T47D (cell line): ENCODE measurements at places on chromosomes 3 and 15.

GRCh38 chr3:43217633-43218032 lies 68.7 kb upstream of the SNRK start:
- DNase-seq = no peak

- no peak for DNase-seq
These were observed 12.9 kb downstream of the ISL2 start for GRCh38 chr15:76349301-76350070.

- no peak for DNase-seq
These were observed 8.9 kb downstream of the PRKCD start for GRCh38 chr3:53169832-53170324.

- no peak for DNase-seq
These were observed 78.8 kb upstream of the PCSK6 start for GRCh38 chr15:101568309-101568708.

DNA sequence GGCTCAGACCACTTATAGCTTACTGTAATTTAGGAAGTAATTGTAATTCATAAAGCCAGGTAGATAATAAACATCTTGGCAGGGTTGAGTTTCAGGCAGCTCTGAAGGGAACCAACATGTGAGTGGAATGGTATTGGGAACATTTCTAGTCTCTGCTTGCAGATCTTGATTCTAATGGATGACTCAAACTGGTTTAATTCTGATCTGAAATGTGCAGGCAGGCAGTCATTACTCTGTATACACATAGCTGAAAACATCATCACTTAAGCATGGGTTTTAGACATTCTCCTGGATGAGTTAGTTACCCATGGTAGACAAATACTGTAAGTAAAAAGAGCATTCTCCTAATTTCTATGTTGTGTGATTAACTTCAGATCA lies 317.0 kb upstream of the TPRG1 start:
- no peak for DNase-seq

DNA sequence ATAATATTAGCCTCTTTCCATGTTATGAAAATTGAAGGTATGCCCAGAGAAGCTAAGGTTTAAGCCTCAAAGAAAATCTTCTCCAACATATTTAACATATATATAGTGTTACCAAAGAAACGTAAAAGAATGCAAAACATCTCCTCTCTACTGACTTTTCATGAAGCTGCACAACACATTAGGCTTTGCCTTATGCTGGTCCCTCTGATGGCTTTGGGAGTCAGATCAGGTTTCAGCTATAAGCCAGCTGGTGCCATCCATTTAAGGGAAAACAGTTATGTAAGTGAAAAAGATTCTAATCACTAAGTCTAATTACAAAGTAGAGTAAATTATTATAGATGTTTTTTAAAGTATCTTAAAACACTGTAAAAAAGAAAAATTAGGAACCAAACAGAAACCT lies 410.5 kb downstream of the LSAMP start:
- DNase-seq = no peak

DNA sequence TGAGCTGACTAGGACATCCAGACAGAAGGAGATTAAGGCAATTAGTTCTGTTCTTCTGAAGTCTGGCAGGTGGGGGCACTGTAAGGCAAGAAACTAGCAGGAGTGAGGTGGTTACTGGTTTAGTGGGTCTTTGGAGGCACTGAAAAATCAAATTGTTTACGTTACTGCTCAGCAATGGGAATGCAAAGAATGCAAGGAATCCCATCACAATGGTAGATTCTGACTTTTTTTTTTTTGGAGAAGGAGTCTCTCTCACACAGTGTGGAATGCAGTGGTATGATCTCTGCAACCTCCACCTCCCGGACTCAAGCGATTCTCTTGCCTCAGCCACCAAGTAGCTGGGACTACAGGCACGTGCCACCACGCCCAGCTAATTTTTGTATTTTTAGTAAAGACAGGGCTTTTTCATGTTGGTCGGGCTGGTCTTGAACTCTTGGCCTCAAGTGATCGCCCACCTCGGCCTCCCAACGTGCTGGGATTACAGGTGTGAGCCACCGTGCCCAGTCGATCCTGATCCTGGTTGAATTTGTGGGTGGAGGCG lies 16.4 kb downstream of the FAM107A start:
- DNase-seq = peak; percentile 32

DNA sequence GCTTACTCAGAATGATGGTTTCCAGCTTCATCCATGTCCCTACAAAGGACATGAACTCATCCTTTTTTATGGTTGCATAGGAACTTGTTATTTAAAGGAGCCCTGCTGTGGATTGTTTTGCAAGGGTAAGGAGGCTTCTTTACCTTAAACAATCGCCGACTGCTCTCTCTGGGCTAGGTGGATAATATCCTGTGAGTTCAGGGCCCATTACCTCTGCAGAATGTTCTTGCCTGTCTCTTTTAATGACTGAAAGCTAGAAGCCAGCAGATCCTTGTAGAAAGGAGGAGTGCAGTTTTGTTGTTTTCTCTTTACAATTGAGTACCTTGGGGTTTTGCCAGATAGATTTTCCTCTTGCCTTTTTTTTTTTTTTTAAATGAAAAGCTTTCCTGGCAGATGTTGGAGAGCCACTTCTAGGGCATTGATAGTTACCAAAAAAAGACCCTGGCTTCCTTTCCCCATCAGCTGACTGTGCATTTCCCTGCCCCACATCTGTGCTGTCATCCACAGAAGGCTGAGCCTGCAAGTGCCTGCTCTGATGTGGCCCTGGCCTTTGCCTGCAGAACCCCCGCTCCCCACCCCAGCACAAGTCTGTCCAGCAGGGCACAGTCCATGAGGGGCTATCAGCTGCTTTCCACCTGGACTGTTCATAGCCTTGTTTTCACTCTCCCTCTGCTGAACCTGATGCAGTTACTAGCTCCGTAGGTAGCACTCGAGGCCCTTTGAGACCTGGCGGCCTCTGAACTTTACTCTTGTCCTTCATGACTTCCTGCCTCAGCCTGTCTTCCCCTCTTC lies 113.1 kb downstream of the CHCHD6 start:
- no peak for DNase-seq

DNA sequence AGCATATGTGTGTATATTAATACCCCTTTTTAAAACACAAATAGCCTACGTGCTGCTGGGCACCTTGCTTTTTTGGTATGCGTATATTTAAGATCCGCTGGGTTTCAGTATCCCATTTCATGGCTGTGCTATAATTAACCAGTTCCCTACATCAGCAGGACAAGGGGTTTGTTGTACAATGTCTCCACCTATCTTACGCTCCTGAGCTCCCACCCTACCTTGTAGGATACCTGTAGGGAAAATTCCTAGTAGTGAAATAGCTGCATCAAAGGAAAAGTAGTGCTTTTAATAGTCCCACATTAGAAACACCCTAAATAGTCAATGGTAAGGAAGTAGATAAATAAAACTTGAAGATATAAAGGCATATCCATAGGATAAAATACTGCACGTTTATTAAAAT lies 1.4 kb downstream of the MAP6D1 start:
- DNase-seq = peak; percentile 70

GRCh38 chr3:72738752-72739530 lies 109.3 kb downstream of the SHQ1 start:
- peak; percentile 81 for DNase-seq

DNA sequence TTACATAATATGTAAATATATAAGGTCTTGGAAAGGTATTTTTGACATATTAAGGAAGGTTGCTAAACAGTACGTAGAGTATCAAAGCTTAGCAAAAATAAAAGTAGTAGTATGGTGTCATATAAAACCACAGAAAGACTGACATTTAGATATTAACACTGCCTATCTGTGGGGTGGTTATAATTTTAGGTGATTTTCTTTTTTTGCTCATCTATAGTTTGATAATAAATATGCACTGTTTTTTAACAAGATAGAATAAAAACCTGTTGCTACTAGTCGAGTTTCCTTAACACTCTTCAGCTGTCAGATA lies 40.7 kb downstream of the ETV5 start:
- no peak for DNase-seq

DNA sequence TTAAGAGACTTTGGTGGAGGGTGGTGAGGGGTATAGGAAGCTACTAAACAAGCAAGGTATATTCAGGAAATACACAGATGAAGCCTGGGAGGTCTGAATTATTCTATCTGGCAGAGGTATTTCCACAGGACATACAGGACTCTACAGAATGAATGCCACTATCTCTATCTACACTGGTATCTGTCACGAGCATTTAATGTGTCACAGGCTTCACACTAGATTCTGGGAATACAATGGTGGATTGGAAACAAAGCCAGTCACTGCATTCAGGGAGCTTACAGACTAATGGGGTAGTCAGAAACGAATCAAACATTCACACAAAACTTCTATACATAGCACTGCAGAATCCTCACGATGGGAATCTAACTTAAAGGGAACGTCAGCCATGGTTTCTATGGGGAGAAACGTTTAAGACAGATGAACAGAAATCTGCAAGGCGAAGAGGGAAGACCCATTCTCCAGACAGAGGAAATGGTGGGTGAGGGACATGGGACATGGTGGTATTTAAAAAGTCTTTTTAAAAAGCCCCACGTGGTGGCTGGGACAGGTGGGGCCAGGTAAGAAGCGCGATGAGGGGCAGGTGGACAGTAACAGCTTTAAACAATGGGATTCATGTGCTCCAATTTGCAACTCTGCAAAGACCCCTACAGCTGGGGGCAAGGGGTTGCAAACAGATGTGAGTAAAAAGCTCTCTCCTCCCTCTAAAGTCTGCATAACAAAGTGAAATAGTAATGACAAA lies 16.5 kb downstream of the LRIG1 start:
- no peak for DNase-seq

- DNase-seq = no peak
These were observed 624.6 kb downstream of the ZPLD1 start for GRCh38 chr3:103059432-103059831.

DNA sequence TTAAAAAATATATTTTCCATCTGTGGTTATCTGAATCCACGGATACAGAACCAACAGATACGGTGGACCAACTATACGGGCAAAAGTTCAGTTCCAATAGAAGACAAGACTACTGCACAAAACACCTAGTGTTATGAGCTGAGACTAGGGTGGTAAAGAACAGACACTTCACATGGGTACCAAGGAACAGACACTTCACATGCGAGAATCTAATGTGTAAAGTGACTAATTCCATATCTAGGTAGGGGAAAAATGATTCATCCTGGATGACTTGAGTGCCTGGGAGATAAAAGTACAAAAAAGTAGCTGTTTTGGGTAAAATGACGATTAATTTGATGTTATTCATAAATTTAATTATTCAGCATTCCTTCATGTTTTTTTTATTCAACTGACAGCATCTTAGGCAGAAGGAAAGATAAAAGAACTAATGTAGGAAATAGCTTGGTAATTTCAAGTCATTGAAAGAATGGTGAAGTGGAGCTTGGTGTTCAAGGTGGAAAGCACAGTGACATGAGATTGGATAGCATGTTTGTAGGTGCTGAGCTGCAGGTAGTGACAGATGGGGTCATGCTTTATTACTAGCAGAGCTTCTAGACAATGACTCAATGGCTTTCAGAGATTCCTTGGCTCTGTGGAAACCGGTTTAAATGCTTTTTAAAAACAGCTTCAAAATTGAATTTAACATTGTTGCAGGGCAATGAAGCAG lies 5.2 kb downstream of the CD200 start:
- DNase-seq = no peak

- no peak for DNase-seq
These were observed 19.5 kb downstream of the RCCD1 start for GRCh38 chr15:90974216-90974615.

GRCh38 chr15:80887148-80887547 lies 102.5 kb downstream of the MESD start:
- no peak for DNase-seq

DNA sequence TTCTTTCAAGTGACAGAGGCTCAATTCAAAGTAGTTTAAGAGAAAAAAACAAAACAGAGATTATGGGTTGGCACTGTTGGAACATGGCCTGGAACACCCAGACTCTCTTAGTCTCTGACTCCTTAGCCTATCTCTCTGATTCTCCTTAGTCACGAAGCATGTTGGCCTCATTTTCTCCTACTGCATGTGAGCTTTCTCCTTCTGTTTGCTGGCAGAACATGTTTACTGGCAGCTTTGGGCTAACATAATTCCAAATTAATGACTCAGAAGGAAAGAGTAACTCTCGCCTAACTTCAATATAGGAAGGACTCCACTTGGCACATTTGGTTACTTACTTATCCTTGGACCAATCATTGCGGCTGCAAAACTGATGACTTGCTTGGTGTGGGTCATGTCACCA lies 21.7 kb upstream of the CCDC39 start:
- DNase-seq = no peak

GRCh38 chr3:70064194-70064779 lies 64.8 kb downstream of the SAMMSON start:
- no peak for DNase-seq

GRCh38 chr3:87270908-87271700 lies 5.3 kb downstream of the POU1F1 start:
- DNase-seq = no peak

DNA sequence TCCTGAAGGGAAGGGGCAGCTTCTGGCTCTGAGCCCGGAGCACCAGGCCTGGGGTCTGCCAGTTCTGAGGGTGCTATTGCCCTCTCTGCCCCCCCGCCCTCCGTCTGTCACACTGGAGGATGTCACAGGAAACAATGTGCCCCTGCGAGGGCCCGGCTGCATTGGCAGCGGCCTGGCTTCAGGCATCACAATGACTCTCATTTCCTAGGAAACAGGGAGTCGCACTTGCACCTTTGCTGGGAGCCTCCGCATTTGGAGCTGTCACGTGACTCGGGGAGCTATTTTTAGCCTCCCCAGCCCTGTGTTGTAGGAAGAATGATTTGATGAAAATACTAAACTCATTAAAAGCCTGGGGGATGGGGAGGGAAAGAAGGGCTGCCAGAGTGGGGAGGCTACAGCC lies 518.9 kb downstream of the SHQ1 start:
- DNase-seq = no peak

DNA sequence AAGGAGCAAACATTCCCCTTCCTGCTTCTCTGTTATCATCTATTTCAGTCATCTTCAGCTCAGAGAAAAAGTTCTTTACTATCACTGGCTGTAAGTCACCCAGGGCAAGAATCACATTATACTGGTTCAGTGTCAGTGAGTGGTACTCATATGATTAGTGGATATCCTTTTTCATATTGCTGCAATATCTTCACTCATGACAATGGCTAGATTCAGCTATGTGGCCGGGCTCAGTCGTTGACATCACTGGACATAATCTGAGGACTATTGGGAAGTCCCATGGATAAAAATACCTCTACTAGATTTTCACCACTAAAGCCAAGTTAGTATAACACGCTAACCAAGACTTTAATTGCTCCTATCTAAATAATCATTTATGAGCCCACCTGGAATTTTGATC lies 91.3 kb upstream of the UBE2E2 start:
- DNase-seq = no peak

GRCh38 chr3:173624086-173624485 lies 226.5 kb downstream of the NLGN1 start:
- DNase-seq = no peak

- no peak for DNase-seq
These were observed 690.2 kb upstream of the DPPA4 start for GRCh38 chr3:110027446-110028080.

GRCh38 chr3:133761605-133762484 lies 15.7 kb downstream of the TF start:
- no peak for DNase-seq
